ENCODE measurements at places on chromosomes 1 and 21.

GRCh38 chr1:118169016-118169415 lies 16.0 kb downstream of the SPAG17 start:
- no peak for DNase-seq

GRCh38 chr21:28590026-28590425 lies 402.7 kb downstream of the LTN1 start:
- no peak for DNase-seq

DNA sequence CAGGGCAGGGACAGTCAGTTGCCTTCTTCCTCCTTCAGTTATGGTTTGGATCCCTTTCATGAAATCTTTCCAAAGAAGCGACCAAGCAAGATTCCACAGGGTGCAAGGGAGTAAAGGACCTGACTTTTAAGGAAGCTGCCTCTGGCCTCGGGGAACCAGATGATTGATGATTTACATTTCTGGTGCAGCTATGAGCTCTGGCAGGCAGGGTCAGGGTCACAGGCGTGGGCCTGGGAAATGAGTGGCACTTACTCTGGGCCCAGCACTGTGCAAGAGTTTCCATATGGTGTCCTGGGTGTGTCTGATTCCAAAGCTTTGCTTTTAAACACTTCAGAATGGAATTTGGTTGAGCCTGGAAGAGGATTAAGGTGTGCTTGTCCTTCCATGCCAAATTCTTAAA lies 7.2 kb upstream of the CRABP2 start:
- no peak for DNase-seq

GRCh38 chr1:85201340-85202091 lies 700 bp upstream of the SYDE2 start:
- DNase-seq, result peak; percentile 18

GRCh38 chr1:69513601-69514000 lies 54.1 kb upstream of the LRRC7 start:
- no peak for DNase-seq

DNA sequence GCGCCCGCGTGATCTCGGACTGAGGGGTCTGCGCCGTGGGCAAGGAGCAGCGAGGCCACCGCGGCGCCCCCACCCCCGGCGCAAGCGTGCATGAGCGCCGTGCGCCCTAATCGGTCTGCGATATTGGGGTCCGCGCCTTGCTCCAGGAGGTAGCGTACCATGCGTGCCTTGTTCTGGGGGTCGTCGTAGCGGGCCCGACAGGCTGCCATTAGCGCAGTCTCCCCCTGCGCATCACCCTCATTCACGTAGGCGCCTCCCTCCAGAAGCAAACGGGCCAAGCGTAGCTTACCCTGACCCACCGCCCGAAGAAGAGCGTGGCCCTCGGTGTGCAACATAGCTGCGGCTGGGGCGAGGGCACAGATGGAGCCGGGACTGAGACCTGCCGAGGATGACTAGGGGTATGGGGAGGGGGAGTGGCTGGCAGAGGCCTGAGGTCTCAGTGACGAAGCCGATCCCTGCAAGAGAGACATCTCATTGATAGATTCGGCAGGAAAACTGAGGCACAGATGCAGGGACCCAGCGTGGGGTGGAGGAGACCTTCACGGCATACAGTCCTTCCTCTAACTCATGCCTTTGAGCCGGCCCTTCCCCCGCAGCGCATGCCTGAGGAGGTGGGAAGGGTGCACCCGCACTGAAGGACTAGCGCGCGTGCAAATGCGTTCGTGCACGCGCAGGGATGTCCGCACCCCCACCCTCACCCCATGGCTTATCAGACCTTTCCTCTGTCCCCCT lies 2.8 kb downstream of the ANKRD34A start:
- DNase-seq, result no peak

DNA sequence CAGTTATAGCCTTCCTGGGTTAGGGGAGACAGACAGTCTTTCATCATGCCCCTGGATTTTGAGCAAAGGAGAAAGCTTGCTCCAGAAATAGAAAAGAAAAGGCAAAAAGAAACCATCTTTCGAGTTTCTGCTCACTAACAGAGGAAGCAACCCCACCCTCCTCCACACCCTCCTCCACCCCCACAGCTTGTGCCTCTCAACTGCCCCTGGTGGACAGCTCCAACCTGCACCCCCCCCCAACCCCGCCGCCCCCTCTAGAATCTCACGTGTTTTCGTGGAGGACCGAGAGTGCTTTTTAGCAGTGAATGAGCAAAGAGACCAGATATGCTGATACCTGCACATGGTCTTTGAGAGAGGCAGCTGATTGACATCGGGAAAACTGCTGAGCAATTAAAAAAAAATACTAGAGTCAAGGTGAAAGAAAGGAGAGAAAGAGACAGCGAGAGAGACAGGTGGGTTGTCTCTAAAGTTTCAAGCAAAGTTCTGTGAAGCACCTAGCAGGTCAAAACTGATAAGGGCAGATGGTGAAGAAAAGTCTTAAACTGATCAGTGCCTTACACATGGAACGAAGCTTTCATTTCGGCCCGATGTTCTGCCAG lies 358.3 kb downstream of the KIF26B start:
- peak; percentile 35 for DNase-seq

- DNase-seq, result no peak
Measured at GRCh38 chr1:234980291-234980644, 148.4 kb downstream of the TOMM20 start.

DNA sequence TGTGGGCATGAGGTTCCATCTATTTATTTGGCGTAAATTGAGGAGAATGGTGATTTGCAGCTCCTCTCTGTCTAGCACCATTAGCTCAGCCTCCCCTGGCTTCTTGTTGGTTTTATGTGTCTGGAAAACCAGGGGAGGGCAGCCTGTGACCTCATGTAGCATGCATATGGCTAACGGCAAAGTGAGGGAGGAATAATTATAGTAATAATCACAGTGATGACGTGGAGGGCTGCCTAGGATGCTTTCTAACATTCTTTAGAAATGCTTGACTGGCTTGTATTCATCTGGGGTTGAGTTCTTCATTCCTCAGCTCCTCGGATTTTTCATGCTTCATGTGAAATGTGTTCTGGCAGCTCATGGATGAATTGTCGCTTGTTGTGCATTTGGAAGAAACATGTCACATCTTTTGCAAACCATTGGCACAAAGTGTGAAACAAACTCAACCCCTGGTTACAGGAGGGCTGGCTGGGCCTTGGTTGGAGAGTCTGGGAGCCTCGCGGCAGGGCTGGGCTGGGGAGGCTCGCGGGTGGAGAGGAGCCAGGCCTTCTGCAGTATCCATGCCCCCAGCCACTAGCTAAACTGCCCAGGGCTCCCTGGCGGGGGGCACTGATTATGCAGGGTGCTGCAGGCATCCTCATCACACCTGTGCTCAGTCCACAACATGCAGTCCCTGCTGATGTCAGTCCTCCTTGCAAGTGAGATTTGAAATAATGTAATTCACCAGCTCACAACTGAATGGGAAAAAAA lies 149.6 kb downstream of the DISC1 start:
- DNase-seq, result peak; percentile 43

DNA sequence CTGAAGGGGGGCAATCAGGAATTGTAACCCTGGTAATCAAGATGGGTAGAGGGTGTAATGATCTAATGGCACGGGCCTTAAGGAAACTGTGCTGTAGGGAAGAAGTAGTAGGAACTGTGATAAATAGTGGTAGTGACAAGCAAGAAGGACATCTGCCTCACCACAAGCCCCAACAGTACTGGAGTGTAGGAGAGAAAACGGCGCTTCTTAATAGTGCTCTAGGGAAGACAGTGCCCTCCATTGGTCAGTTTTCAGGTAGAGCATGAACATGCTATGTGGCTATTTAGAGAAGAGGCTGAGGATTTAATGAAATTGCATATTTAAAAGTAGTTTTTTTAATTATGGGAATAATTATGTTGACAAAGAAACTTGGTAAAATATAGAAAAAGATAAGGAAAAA lies 32.2 kb downstream of the SLC30A7 start:
- no peak for DNase-seq

GRCh38 chr1:168005529-168005928 lies 68.7 kb upstream of the MPC2 start:
- DNase-seq, result no peak

GRCh38 chr1:33392206-33392605 lies 38.7 kb downstream of the PHC2 start:
- no peak for DNase-seq

GRCh38 chr1:218748071-218748470 lies 402.9 kb downstream of the TGFB2 start:
- DNase-seq, result no peak

DNA sequence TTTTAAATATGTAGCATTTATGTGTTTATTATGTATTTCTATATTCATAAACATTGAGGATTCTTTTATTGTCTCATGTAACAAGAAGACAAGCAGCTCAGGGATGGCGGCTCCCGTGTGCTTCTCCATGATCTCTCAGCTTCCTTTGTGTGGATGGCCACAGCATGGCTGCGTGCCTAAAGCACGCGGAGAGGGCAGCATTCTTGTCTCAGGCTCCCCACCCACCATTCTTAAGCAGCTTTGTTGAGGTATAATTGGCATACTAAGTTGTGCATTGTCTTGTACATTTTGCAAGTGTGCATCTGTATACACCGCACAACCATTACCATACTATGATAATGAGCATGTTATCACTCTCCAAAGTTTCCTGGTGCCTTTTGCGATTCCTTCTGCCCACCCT lies 81.6 kb downstream of the CAMTA1 start:
- no peak for DNase-seq

- no peak for DNase-seq
Measured at GRCh38 chr1:41708332-41708731, 210.4 kb downstream of the HIVEP3 start.

DNA sequence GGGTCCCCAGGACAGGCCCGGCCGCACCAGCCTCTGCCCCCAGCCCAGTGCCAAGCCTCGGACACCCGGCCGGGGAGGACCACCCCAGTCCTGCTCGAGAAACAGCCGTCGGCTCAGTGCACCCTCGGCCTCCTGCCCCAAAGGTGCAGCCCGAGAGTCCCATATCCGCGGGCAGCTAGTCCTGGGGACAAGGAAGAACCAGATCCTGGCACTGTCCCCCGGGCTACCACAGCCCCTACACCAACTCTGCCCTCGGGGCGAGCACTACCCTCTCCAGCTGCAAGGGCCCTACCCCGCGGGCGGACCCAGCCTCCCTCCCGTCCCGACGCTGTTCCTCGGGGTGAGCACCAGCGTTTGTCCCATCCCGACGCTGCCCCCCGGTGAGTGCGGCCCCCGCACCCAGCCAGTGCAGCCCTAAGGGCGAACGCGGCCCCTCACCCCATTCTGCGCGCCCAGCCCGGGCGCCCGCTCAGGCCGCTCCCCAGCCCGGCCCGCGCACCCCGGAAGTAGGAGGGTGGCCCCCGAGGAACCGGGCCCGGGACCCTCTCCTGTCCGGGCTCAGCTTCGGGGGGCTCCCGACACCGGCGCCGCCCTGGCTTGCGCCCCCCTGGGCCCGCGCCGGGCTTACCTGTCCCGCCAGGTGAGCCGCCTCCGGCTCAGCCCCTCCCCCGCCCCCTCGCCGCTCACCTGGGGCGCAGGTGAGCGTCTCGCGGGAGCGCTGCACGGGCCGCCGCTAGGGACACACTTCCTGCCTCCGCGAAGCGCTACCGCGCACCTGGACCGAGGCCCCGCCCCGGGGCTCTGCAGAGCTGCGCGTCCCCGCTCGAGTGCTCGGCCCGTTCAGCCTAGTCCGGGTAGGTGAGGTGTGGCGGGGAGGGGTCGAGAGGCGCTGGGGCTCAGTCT lies at the start of gene KDF1:
Gene KDF1, minus strand, starts transcription at position 747 of the 903 bp plus-strand sequence. CDS start 8,088 bp downstream, outside the sequence.
- DNase-seq, result no peak

DNA sequence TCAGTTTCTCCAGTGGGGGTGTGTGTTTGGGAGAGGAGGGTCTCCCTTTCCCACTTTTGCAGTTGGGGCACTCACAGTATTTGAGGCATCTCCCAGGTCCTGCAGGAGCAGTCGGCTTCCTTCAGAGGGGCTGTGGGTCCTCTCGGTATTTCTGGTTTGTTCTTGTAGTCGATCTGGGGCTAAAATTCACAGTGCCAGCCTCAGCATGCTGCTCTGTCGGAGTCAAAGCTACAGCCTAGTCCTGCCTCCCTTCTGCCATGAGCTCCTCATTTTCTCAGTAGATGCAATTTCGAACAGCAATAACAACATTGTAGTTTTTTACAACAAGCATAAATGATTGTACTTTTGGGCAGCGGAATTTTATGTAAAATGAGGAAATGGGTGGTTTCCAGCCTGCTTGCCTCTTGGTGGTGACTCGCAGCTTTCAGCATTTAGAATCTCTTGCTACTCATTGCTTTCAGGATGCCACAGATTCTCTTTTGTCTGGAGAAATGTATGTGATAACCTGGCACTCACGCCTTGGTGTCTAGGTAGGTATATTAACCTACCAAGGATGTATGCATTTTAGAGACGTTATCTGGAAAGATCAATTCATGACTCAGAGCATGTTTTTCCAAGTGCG lies 82.4 kb upstream of the C21orf91 start:
- DNase-seq, result peak; percentile 32

DNA sequence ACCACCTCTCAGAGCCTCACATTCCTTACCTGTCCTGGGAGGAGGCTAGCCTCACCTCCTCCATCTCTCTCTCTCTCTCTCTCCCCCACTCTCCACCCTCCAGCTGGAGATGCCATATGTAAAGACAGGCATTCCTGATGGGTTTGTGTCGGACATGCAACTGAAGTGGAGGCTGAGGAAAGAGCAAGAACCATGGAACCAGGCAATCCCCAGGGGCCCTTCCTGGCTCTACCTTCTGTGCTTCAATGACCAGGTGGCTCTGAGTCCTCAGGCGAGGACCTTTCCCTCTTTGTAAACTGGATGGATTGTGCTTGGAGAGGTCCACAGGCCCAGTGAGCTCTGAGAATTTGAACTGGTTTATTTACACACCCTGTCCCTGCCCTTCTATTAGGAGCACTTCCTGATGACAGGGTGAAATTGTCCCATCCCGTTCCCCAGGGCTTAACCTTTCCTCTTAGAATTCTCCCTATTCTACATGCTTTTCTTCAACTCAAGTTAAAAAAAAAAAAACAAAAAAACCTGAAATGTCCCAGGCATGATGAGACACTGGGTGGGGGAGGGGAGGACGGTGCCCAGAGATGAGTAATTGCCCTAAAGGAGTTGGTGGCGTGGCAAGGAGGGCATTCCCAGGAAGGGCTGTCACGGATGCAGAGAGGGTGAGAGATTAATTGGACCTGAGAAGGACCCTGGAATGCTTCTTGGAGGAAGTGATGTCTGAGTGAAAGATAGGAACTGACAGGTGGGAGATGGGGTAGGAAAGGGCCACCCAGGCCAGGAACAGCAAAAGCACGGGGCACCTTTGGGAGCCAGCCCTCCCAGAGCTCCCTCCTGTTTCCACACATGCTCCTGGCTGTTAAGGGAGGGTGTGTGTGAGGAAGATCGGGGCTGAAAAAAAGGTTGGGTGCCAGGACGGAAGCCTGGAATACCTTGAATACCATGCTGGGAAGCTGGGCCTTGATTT lies 50.2 kb upstream of the WASF2 start:
- DNase-seq, result no peak

- no peak for DNase-seq
Measured at GRCh38 chr1:78447086-78447485, 43.7 kb upstream of the PTGFR start.

DNA sequence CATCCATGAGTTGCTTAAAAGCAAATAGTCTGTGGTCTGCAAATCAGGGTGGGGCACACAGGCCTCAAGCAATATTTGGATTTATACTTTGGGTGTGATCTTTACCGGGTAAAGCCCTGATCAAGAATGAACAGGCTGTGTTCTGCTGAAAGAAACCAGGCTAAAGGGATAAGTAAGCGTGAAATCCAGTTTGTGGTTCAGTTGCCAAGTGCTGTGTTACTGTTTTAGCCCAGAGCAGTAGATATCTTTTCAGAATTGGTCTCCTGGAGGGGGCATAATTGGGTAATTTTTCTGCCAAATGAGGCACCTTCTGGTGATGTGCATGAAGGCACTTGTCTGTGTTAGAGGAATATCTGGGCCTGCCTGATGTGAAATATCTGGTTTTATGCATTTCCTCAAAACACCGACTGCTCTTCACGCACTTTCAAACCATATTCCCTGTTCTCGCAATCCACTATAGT lies 21.4 kb downstream of the AIM2 start:
- DNase-seq, result peak; percentile 42

- no peak for DNase-seq
Measured at GRCh38 chr1:198042168-198042567, 114.6 kb upstream of the NEK7 start.
